D341Med (cell line): ENCODE measurements at places on chromosomes 5 and 9.

DNA sequence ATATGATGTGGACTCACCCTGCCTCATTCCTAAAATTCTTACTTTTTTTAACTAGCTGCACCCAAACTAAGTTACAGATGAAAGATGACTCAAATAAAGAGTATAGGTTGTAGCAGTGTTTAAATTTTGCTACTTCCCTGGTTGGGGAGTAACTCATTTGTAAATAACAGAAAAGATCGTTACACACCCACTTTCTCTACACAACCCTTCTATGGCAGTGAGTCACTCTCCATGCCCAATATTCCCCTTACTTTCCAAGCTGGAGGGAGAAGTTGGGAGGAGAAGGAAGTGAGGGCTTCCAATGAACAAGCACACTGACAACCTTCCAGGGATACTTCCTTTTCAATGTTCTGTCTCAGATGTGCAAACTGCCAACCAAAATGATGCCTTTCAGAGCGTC lies 1.9 kb downstream of the RASEF start:
- DNase-seq, result no peak

DNA sequence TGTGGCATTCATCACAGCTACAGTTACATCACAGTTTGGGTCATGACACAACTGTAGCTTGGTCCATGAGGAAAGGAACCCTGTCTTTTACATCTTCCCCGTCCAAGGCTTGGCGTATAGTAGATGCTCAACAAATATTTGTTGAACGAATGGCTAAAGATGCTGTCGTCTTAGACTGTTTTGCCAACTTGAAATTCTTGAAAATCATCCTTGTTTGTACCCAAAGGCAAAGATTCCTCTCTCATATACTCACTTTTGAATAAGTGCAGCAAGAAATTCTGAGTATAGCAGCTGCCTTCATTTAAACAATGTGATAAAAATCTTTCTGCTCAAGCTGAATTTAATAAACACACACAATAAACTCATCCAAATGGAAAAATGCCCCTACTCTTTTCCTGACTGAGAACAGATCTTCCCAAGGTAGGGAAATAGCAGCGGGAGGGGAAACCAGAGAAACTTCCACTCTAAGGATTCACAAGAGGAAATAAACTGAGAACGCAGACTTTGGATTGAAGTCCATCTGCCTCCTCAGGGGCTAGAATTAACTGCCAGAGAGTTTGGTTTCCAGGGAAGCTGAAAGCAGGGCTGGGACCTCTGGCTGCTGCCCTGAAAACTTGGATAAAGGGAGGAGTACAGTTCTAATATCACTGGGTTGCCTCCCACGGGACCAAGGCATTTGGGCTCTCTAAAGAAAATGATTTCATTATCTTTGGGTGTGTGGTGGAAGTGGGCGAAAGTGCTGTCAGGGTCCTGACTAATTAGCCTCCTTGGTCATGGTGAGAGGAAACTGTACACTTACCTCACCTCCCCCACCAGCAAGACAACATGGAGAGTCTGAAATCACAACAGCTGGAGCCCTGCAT lies 99.1 kb downstream of the DPYSL3 start:
- DNase-seq, result no peak

DNA sequence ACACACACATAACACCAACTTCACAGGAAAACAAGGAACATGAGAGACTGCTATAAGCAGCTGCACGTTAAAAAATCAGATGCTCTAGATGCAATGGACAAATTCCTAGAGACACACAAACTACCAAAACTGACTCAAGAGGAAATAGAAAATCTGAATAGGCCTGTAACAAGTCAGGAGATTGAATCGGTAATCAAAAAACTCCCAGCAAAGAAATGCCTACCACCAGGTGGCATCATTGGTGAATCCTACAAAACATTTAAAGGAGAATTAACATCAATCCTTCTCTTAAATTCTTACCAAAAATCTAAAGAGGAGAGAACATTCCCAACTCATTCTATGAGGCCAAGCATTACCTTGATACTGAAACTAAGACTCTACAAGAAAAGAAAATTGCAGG lies 54.9 kb downstream of the NDST1 start:
- no peak for DNase-seq

- DNase-seq, result no peak
Observed at GRCh38 chr5:158816011-158816696, 283.6 kb downstream of the EBF1 start.

- DNase-seq, result peak; percentile 67
Observed at GRCh38 chr5:6714226-6715041, 1.2 kb downstream of the TENT4A start.

DNA sequence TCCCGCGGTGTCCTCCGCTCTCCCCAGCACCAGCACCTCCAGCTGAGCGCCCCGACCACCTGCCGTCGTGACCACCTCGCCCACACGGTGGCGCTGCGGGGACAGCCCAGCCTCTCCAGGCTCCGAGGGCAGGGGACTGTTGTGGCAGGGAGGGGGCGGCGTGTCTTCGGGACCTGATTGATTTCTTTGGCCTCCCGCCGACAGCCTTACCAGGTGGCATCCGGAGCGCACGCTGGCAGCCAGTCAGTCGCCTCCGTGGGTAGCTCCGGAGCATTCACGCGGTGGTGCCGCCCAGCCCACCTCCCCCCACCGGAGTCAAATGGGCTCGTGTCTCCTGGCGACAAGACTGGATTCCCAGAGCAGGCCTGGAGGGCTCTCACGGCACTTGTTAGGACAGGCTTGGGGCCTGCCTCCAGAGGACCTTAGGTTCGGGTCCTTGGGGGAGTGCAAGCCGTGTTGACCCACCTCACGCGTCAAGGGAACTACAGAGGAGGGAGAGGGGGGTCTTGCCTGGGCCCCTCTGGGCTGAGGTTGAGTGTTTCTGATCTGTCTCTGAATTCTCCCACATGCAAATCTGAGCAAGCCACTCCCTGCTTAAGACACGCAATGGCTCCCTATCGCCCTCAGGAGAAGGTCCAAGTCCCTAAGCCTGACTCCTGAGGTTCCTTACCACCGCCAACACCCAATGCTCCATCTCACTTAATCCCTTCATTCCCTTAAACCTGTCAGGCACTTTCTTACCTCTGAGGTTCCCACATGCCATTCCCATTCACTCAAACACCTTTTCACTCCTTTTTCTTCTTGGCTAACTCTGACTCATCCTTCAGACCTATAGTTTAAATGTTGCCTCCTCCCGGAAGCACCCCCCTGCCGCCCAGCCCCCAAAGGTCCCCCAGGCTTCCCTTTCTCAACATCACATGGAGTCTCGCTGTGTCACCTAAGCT lies 51.2 kb upstream of the GGTA1 start:
- DNase-seq, result peak; percentile 90

DNA sequence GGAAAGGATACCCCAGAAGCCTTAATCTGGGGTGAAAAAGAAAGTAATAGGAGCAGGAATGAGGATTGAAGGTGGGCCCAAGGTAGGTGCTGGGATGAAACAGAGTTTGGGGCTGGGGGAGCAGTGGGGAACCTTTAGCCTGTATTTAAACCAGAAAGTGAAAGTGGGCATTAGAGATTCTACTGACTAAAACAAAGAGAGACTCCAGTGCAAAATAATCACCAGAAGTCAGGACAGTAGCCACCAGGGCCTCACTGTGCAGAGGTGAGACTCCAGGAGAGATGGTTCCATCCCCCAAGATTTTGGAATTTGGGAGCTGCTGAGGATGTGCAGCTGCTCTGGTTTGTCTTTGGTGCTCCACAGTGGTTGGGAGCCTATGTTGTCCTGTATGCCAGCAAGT lies 13.1 kb downstream of the DNAJB5 start:
- peak; percentile 12 for DNase-seq

GRCh38 chr9:113349445-113350094 lies at the start of gene BSPRY:
Gene BSPRY (plus strand): TSS chr9:113349541. CDS start chr9:113349580, 39 bp downstream.
- no peak for DNase-seq

DNA sequence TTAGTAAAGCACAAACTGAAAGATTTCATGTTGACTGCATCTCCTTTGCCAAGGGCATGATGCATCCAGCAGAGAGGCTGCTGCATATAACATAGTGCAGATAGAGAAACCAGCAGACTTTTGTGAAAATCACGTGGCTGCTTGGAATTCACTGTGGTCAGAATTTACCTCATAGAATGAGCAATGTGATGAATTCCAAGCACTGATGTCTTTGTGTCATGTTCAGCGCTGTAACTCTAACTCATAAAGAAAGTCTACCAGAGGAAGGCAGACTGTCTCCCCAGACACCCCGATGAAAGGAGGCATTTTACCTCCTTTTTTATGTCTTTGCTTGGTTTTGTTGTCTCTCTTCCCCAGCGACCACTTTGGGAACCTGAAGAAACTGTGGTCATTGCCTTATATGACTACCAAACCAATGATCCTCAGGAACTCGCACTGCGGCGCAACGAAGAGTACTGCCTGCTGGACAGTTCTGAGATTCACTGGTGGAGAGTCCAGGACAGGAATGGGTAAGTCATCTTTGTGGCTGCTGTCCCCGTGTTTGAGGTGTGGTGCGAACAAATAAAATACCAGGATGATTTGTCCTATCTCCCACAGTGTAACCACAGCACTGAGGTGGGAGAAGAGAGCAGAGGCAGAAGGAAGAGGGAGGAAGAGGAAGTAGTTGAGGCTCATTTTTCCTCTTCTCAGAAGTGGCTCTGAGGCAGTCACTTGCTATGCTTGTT lies 42.0 kb downstream of the ITK start:
- no peak for DNase-seq

DNA sequence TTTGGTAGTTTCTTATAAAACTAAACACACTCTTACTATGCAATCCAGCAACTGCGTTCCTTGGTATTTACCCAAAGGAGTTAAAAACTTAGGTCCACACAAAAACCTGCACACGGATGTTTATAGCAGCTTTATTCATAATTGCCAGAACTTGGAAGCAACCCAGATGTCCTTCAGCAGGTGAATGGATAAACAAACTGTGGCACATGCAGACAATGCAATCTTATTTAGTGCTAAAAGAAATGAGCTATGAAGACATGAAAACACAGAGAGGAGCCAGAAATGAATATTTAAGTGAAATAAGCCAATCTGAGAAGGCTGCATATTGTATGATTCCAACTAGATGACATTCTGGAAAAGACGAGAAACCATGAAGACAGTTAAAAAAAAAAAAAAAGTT lies 10.7 kb downstream of the WNK2 start:
- DNase-seq, result no peak

GRCh38 chr5:125559296-125559695 lies 812.9 kb upstream of the ZNF608 start:
- no peak for DNase-seq

GRCh38 chr9:135757356-135757755 lies 55.4 kb downstream of the KCNT1 start:
- DNase-seq, result no peak

DNA sequence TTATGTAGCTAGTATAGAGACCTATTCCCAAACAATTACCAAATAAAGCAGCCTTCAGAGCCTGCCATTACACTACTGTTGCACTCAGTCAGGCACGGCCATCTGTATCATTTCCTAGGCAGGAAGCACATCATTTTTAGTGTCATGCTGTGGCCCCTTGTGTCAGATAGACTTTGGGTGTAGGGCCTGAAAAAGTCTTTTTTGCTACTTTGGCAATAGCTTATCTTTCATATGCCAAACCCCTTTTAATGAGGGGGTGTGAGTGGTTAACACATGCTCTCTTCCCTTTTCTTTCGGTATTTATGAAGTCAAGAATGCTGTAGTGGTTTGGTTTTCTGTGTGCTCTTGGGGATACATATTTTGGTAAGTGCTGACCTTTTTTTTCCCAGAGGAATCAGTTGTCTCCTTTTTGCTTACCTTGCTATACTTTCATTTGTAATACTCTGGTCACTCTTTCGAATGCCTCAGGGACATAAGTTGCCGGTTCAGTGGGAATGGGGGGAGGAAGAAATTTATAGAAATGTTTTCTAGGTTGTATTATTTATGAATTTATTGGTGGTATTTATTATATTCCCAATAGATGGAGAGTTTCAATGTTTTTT lies 209.8 kb downstream of the CSNK1G3 start:
- no peak for DNase-seq

DNA sequence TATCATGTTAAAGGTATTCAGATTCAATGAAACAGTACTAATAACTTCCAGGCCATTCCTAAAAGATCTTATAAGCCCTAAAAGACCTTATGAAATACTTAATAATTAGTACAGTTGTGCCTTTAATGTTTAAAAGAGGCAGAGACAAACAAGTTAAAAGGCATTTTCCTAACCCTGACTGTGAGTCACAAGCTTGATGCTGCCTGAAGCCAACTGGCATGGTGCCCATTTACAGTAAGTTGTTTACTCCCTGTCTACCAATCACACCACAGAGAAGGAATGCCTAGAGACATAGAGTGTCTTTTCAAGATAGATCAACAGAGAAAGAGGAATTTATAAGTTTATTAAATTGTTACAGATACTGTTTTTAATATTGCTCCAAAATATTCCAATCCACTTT lies 47.8 kb downstream of the NR3C1 start:
- DNase-seq, result peak; percentile 35

- no peak for DNase-seq
Observed at GRCh38 chr9:93708289-93708986, 132.1 kb downstream of the PHF2 start.

DNA sequence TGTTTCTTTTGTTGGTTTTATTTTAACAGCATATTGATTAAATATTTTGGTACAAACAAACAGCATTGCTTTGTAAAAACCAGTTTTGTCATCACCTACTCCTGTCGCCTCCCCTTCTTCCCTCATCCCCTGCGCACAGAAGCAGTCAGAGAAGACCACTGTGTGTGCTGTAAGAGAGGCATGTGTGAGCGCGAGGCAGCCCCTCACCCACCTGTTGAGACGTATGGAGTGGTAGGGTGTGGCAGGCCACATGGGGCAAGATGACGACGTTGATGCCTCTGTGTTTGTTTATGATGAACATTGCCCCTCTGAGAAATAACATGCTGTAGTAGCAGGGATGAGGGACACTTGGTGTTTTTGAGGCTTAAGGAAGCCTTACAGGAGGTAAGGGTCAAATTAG lies 71.3 kb downstream of the GPR21 start:
- no peak for DNase-seq

GRCh38 chr5:113218200-113218599 lies 216.6 kb downstream of the TSSK1B start:
- peak; percentile 56 for DNase-seq

DNA sequence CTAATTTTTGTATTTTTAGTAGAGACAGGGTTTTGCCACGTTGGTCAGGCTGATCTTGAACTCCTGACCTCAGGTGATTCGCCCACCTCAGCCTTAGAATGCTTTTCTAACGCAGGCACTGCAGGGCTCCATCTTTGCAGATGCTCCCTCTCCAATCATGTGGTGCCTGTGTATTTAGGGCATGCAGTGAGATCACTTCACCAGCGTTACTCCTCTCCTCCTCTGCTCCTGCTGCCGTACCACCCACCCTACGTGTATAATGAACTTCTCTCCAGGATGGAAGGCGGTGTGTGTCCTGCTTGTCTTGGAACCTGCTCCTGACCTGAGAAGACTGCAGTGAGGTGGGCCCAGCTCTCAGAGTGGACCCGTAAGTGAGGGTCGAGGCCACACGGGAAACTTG lies 13.6 kb upstream of the CFAP157 start:
- no peak for DNase-seq

- DNase-seq, result no peak
Observed at GRCh38 chr5:167319243-167319642, 972.2 kb upstream of the WWC1 start.
